NCI-H526 (cell line): ENCODE measurements at places on chromosomes 7 and 10.

- no peak for DNase-seq
These were observed 181.4 kb downstream of the JCAD start for GRCh38 chr10:29877793-29878491.

DNA sequence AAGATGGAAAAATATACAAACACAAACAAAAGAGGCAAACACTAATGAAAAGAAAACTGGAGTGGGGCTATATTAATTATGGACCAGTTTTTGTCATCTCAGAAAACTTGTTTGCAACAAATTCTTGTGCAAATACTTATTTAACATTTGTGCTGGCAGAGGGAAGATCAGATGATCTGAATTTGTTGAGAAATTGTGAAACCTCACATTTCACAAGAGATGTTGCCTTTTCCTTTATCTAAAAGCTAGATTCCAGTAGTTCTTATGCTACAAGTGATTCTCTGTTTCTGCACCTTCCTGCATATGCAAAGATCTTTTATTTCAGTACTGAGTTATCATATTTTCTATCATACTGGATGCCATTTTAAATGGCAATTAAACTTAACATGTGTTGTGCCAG, 320.7 kb downstream of the SUGCT start:
- DNase-seq = no peak

DNA sequence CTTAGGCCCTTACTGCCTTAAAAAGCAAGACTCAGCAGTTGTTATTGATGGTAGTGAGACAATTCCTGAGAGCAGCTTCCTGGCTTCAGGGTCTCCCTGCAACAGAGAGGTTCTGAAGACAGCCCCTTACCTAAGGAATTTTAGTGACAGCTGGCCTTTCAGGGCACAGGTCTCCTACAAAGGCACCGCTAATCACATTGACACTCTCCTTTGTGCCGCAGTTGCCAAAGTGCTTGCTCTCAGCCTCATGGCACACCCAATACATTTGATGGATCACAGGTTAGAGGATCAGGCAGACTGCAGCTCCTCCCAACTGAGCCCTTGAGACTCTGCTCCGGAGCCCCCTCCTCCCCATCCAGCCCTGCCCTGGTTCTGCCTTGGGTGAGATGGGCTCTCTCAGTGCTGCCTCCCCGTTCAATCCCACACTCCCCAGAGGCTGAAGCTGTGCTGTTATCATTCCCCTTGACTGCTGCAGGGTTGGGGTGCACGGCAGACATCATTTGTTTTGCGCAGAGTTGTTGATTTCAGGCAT, 198.2 kb downstream of the EMX2 start:
- DNase-seq = no peak

DNA sequence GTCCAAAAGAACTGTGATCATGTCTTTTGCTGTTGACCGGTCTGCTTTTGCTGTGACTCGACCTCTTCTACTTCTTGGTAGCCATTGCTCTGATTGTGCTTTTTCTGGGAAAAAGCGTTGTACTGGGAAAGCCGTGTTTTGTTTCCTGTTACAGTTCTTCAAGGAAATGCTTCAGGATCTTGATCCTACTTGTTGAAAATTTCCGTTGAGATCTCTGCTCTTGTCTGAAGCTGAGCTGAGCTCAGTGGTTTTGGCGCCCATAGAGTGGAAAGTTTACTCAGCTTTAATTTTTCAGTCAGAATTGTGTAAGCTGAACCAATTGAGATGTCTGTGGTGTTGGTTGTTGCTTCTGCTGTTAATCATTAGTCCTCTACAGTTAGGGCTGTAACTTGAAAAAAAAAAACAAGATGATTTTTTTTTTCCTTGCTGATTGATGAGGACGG, 302.2 kb downstream of the CCDC3 start:
- no peak for DNase-seq

GRCh38 chr7:121157885-121158590, 169.5 kb downstream of the CPED1 start:
- no peak for DNase-seq

DNA sequence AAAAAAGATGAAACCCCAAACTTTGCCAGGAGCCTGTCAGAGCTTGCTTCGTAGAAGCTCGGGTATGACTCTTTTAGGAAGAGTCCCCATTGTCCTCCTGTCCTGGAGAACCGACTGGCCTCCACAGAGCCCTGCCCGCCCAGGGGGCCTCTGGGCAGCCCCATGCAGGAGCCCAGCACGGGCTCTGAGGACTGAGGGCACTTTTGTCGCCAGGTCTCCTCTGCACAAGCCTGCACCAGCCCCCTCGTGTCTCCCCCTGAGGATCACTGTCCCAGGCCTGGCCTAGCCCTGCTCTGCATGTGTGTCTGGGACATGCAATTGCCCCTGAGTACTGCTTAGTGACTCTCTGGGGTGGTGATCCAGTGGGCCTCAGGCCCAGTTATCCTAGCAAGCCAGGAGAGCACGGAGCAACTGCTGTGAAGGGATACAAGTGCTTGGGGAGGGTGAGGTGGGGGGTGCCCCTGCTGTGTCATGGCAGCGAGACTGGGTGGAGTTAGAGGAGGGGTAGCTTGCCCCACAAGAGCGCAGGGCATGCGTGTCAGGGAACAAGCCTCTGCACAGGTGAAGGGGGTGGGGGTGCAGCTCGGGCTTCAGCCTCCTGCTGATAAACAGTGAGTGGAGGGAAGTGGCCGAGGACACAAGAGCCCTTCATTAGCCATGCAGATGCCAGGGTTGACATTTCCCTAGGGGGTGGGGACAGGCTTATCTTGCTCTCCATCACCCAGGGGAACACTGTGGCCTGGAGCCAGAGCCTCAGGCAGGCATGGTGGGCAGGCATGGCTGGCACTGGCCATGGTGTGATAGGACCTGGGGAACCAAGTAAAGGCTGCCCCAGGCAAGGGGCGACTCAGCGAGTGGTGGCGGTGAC, 143.4 kb downstream of the C10orf105 start:
- DNase-seq = no peak

DNA sequence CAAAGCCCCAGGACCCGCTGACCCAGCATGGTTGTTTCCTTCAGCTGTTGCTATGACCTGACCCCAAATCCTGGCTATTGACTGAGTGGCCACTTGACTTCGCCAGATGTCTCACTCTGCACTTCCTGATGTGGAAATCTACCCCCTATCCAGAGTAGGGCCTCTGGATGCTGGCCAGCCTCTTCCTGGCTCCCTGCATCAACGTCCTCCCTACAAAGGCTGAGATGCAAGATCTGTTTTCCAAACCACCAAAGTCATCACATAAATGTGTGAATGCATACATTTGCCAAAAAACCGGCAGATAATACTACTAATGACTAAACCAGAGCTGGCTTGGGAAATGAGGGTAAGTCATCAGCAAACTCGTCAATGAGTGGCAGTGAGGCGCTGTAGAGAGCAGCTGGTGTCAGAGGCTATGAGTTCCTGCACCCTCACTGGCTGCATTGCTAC, 70.4 kb downstream of the PYROXD2 start:
- DNase-seq = no peak

GRCh38 chr7:16446508-16446907, 19.0 kb downstream of the SOSTDC1 start:
- DNase-seq = no peak

DNA sequence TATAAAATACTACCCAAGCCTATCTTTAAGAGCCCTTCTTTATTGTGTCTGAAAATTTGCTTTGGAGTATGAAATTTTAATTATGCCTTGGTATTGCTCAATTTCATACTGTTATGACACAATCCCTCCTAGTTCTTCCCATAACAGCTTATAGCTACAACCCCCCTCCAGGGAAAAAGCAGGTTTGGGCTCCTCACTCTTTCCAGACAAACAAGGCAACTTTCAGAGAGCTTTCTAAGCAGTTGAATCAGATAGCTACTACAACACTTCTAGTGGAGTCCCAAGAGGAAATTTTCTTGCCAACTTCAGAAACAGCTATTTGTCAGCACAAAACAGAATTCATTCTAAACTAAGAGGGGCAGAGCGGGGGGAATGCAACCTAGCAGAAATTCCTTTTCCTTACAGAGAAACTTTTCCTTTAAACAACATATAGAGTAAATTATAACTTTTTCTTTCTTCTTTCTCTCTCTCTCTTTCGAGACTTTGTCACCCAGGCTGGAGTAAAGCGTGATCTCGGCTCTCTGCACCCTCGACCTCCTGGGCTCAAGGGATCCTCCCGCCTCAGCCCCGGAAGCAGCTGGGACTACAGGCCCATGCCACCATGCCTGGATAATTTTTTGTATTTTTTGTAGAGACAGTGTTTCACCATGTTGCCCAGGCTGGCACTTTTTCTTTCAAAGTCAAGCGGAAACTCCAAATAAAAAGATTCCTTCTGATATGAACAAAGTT, 26.0 kb upstream of the JMJD1C start:
- DNase-seq = no peak
